ENCODE measurements at places on chromosomes 4 and X.

- peak; percentile 73 for DNase-seq
Observed at GRCh38 chr4:165873298-165874071, 448 bp downstream of the TLL1 start.

DNA sequence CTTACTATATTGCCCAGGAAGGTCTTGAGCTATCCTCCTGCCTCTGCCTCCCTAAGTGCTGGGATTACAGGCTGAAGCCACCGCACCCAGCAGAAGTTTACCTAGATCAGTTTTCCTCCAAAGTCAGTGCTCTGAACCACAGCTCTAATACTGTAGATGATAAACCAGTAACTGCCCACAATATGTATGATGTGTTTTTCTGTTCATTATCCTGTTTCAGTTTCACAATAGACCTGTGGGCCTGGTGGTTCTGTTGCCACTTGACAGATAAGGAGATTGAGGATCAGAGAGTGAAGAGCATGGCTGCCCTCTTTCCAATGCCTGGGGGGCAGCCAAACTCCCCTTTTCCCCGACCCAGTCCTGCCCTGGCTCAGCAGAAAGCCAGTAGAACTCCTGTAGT lies 87.0 kb downstream of the EFNB1 start:
- no peak for DNase-seq

- DNase-seq: no peak
Observed at GRCh38 chr4:87087420-87087819, 133.0 kb downstream of the KLHL8 start.

DNA sequence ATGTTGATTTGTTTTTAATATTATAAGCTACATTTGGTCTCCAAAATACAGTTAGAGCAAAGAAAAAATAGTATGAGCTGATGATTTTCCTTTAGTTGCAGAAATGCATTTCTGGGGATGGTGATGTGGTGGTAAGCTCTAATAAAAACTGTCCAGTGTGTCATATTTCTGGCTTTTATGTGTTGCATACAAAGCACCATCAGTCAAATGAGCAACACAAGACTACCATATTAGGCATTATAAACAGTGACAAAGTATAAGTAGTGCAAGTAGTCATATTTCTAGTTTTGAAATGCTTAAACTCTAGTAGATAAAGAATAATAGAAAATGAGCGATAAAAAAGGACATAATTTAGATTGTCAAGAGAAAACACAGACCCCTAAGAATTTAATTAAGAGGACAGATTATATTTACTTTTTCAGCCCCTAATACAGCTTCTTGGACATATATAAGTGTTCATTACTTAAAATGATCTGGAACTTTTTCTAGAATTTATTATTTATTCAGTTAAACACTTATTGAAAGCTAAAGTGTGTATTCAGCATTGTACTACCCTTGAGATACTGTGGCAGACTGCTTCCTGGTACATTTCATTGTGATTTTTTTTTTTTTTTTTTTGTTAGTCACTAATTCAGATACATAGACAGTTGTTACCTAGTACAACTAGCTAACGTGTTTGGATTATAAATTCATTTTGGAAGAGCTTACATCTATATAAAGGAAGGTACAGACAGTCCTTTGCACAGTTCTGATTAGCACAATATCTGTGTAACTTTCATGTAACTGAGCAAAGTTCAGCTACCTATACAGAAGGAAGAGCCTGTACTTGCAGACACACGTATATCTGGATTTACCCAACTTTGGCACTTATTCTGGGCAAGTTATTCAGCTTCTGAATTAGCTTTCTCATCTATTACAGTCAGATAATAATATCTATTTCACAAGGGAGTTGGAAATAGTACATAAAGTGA lies 22.3 kb downstream of the RAP1GDS1 start:
- DNase-seq: peak; percentile 47

GRCh38 chrX:148371291-148371690 lies 129.1 kb upstream of the AFF2 start:
- DNase-seq: no peak

GRCh38 chr4:6876440-6876839 lies 33.2 kb upstream of the TBC1D14 start:
- DNase-seq: no peak

- no peak for DNase-seq
Observed at GRCh38 chr4:125265846-125266245, 48.9 kb upstream of the FAT4 start.

DNA sequence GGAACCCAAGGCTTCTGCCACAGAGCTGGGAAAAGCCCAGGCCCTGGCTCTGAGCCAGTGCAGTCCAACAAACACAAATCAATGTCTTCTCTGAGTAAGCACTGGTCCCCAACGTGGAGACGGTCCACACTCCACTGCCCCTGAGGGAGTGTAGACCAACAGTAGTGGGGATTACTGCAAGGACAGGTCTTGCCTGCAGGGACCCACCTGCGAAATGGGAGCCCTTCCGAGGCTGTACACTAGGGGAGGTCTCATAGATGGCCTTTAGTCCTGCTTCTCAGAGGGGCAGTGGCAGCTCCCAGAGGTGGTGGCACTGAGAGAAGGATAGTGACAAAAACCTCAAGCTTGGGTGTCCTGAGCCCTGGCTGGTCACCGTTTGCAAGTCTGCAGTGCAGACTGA lies 19.5 kb downstream of the ENPP6 start:
- no peak for DNase-seq

GRCh38 chr4:76605099-76605563 lies 170.1 kb downstream of the SHROOM3 start:
- no peak for DNase-seq

- no peak for DNase-seq
Observed at GRCh38 chr4:86944964-86945781, 10.4 kb downstream of the AFF1 start.

GRCh38 chrX:15059474-15059873 lies 186.3 kb downstream of the MOSPD2 start:
- DNase-seq: no peak

DNA sequence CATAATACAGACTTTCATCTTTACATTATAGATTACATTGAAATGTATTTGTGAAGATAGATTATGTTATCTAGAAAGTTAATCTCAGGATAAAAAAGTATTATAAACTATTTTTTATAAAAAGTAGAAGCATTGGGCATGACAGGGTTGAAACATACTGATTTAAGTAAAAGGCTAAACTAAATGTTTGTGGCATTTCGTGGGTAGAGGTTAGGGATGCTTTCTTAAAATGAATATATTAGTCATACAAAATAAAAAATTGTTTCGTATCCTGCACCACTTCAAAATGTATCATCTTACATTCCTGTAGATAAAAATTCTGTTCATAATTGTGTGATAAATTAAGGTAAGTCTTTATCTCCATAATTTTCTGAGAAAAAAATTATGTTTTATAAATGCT lies 603.6 kb downstream of the SPRY1 start:
- no peak for DNase-seq

DNA sequence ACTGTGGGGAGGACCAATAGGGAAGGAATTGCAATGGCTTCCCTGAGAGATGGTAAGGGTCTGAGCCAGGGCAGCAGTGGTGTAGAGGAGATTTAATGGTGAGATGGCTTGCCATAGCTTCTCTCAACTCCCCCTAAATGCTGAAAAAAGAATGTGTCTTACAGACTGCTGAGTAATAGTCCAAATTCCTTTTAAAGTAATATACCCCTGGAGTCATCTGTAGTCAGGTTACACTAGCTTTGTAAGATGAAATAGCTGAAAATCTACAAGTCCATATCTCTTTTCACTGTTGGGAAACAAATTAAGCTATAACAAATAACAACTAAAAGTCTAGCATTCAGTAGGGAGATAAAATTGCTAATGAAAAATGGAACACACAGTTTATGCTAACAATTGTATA lies 33.5 kb downstream of the MAPK10 start:
- no peak for DNase-seq

DNA sequence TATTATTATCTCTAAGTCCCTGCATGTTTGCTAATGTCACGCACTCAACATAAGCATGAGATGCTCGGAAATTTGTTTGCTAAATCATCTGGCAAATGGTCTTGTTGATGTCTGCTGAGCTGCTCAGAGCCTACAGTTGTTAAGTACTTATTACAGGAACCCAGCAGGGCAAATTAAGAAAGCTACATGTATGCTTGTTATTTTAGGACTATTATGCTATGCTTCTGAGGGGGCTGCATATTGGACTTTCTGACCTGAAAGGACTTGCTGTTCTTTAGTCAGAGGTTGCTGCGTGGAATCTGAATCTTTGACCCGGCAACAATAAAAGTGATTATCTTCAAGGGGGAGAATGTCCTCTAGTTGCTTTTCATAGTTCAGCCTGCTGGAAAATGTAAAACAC lies 36.3 kb upstream of the TENM3 start:
- no peak for DNase-seq

DNA sequence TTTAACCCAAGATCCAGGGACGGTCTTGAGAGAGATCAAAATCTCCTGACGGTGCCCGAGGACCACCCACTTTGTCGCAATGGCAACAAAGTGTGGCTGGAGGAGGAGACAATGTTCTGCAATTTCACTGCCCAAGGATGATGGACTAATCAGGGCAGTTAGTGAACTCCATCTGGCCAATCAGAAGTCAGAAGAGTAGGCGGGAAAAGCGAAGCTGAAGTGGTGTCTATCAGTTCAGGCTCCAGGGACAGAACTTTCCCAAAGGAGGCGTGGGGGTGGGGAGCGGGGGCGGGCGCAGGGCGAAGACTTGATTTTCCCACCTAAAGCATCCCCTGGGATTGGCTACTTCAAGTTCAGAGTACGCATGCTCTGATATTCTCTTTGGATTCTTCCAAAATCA lies 25.6 kb downstream of the SPACA5B start:
- no peak for DNase-seq

- DNase-seq: peak; percentile 84
Observed at GRCh38 chrX:26557691-26558321, 341.8 kb downstream of the MAGEB5 start.

DNA sequence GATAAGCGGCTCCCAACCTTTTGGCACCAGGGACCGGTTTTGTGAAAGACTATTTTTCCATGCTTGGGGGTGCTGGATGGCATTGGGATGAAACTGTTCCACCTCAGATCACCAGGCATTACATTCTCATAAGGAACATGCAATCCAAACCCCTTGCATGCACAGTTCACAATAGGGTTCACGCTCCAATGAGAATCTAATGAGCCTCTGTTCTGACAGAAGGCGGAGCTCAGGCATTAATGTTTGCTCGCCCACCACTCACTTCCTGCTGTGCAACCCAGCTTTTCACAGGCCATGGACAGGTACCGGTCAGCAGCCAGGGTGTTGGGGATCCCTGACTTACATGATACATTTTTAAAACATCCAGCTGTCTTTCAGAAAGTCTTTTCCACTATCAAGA lies 187.3 kb downstream of the SLC39A8 start:
- DNase-seq: peak; percentile 85

DNA sequence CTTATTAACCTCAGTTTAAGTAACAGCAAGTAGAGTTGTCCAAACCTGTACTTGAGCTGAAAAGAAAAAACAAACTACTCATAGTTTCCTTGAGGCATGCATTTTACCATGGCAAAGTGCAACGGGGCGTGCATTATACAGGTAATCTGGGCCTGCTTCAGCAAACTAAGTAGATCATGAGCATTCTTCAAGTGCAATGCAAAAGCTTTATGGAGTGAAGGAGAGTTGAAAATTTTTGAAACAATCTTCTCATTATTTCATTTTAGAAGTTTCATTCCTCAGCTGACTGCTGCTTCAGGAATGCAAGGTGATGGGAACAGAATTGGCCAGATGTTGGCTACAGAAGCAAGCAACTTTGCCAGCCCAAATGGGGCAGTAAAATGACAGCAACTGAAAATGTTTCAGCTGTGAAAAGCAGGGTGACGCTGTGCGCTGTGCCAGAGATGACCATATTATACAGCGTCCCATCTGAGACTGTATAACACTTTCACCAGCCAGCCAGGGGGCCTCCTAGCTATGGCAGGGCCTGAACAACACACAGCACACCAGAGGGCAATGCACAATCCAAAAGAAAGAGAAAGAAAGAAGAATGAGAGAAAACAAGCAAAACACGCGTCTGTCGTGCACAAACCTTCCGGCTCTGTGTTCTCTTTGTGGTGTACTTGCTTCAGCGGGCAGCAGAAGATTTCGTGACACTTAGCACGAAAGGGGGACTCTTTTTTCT lies 145.5 kb upstream of the FGF13 start:
- peak; percentile 33 for DNase-seq

- peak; percentile 14 for DNase-seq
Observed at GRCh38 chr4:77922158-77923094, 59.8 kb downstream of the MRPL1 start.

GRCh38 chr4:126051689-126052424 lies 737.1 kb downstream of the FAT4 start:
- peak; percentile 10 for DNase-seq

GRCh38 chrX:42398967-42399631 lies 378.9 kb downstream of the PPP1R2C start:
- no peak for DNase-seq

All from DMS53 (cell line).